ENCODE measurements at places on chromosomes 7 and 10.

- DNase-seq: no peak
Measured at GRCh38 chr10:113454341-113455061, 98.4 kb upstream of the HABP2 start.

DNA sequence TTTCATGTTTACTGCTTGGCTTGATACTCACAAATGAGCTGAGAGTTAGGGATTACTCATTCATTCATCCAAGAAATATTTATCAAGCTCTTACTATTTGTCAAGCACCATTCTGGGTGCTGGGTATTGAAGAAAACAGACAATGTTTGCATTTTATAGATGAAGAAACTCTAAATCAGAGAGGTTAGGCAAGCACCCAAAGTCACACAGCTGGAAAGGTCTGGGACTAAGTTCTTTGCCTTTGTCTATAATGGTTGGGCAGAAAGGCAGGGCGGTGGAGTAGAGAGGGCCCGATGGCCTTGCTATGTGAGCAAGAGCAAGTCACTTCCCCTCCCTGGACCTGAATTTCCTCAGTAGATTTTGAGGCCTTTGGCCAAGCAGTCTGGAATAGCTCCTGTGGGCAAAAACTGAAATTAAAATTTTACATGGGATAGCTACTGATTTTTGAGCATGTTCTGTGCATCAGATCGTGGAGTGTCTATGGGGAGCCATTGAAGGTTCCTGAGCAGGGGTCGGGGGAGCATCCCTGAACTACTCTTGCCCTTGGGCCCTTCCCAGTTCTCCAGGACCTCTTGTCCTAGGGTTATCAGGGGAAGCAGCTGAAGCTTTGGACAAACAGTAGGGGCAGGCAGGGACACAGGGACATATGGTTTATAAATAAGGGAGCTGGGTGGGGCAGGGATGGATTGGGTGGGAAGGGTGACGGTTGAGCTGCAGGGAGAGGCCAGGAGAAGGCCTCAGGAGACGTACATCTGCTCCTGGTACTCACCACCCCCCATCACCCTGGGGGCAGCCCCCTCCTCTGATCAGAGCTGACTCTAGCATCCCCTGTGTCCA, 23.3 kb downstream of the AQP1 start:
- no peak for DNase-seq

DNA sequence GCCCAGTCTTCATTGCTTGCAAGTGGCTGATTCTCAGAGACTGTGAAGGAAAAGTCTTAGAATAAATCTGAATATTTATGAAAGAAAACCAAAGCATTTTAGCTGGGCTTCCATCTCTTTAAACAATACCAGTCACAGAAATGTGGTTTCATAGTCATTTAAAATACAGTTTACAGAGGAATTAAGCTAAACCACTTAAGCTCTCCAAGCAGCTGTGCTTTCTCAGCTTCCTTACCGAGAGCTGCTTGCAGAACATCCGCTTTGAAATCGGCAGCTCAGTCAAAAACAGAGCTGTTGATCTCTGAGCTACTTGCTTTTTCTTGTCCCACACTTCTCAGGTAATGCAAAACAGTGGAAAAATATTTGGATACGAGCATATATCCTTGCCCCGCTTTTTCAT, 134.5 kb downstream of the DYNC1I1 start:
- no peak for DNase-seq

DNA sequence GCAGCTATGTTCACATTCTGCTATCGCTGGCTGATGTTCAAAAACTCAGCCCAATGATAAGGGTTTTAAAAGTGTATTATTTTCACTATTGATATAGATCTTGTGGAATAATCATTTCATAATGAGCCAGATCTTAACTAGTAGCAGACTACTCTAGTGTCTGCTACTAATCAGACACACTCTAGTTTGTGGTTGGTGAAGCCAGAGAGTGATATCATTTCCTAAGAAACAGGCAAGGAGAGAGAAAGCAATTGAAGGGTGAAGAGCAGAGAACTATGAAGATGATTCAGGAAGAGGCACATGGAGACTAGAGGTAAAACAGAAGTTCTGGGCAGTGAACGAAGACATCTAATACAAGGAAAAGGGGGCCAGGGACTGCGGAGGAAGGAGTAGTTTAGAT, 58.2 kb upstream of the BET1 start:
- DNase-seq: no peak

- DNase-seq: no peak
Measured at GRCh38 chr7:135441791-135442190, 68.1 kb downstream of the CNOT4 start.

DNA sequence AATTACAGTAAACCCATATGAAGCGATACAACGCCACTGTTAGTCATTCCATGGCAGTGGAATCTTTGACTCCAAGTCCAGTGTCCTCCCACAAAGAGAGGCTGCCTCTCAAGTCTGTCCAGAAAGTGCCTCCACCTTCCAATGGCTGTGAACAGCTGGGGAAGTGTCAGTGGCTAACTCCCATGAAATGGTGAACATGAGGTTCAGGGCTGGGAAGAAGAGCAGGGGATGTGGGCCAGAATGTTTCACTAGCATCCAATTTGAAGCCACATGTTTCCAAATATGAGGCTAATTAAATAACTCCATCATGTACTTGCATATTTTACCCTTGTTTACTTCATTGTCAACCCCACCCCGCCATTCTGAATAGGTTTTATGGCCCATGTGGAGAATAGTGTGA, 53.1 kb upstream of the CHST15 start:
- no peak for DNase-seq

GRCh38 chr7:116862951-116863670, 724 bp downstream of the CAPZA2 start:
- peak; percentile 52 for DNase-seq

- no peak for DNase-seq
Measured at GRCh38 chr10:86632009-86632800, 22.1 kb upstream of the OPN4 start.

- DNase-seq: peak; percentile 64
Measured at GRCh38 chr7:105454921-105455320, 66.2 kb upstream of the SRPK2 start.

- DNase-seq: no peak
Measured at GRCh38 chr7:3494947-3495346, 193.9 kb downstream of the SDK1 start.

GRCh38 chr7:28774261-28774988, 183.7 kb downstream of the TRIL start:
- no peak for DNase-seq

GRCh38 chr7:47273088-47273487, 308.8 kb downstream of the TNS3 start:
- DNase-seq: no peak

GRCh38 chr10:80454513-80455460, 677 bp downstream of the TSPAN14 start:
- no peak for DNase-seq

GRCh38 chr7:155280446-155281397, 17.0 kb upstream of the INSIG1 start:
- no peak for DNase-seq

- peak; percentile 76 for DNase-seq
Measured at GRCh38 chr7:130421684-130422083, 19.1 kb downstream of the CEP41 start.

GRCh38 chr7:102823390-102824119, 74.8 kb downstream of the FAM185A start:
- DNase-seq: no peak

GRCh38 chr7:20083781-20084180, 133.4 kb downstream of the MACC1 start:
- no peak for DNase-seq

GRCh38 chr10:23918090-23918723, 290.7 kb upstream of the KIAA1217 start:
- no peak for DNase-seq

DNA sequence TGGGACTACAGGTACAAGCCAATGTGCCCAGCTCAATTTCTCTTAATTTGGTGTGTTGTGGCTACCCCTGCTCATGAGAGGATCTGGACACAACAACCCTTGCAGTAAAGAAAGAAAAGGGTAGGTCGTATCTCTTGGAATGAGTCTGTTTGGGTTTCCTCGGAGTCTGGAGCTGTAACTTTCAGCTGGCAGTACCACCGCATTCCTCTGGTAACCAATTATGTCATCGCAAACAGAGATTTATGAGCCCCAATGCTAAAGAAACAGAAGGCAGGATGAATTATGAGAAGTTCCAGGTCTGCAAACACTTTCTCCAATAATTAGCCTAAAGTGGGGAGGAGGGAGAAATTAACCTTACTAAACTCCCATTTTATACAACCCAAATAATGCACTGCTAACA, 186.6 kb upstream of the NRP1 start:
- DNase-seq: no peak

DNA sequence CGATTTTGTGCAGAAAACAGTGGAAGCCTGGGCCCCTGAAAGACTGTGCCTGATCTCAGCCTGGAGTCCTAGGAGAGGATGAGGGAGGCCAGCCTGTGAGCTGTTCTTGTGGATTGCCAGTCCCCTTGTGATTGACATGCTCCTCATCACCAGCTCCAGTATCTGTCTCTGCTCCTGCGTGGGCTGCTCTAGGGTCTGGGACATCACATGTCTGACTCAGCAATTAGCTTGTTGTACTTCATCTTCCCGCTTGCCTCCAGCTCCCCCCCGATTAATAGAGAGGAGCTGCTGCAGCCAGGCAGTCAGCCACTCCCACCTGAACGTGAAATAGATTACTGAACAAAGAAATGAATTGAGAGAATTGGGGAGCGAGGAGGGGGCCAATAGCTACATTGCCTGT, 99.6 kb upstream of the TBX20 start:
- DNase-seq: no peak

GRCh38 chr7:124275411-124275810, 242.5 kb upstream of the TMEM229A start:
- DNase-seq: no peak

DNA sequence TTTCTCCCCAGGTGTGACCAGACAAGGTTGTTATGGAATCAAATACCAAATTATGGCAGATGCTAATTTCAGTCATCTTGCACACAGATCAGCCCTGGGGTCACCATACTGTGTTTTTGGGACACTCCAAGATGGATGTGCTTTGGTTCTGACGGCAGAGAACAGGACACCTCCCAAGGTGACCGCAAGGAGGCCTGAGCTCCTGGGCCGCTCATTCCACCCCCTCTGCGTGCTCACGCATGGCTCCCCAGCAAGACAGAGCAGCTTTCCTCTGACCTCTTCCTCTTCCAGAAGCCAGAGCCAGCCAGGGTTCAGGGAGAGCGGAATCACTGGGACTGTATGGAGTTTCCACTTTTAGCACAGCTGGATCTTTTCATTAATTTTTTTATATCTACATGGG, 402.8 kb downstream of the DNAJB6 start:
- no peak for DNase-seq

DNA sequence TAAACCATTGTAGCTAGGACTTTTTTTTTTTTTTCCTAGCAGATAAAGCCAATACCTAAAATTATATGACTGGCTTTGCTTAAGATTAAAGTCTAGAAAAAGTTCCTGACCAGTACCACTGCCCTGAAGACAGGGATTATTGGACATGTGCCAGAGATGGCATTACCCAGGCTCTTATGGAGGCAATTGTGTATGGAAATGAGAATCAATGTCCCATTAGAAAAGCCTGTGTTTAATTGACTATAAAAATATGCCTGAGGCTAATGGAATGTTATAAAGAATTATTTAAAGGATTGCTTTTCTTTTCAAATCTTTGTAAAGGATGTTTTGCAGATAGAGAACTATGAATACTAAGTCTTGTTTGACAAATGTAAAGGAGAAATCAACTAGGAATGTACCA, 196.7 kb downstream of the ANK3 start:
- no peak for DNase-seq

DNA sequence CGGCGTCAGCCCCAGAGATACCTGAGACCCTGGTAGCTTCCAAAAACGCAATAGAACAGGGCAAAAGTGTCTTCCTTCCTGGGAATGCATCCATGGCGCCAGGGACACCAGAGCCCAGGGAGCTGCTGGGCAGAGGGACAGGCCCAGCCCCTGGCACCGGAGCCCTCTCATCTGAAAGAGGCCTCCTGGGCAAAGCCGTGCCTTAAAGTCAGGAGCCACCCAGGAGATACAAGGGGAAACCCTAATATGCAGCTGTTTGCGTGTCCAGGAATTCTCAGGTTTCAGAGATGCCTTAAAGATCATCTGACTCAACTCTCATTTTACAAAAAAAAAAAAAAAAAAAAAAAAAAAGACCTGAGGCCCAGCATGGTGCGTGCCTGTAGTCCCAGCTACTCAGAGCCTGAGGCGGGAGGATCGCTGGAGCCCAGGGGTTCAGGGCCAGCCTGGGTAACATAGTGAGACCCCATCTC, 28.0 kb downstream of the NUDT1 start:
- no peak for DNase-seq

DNA sequence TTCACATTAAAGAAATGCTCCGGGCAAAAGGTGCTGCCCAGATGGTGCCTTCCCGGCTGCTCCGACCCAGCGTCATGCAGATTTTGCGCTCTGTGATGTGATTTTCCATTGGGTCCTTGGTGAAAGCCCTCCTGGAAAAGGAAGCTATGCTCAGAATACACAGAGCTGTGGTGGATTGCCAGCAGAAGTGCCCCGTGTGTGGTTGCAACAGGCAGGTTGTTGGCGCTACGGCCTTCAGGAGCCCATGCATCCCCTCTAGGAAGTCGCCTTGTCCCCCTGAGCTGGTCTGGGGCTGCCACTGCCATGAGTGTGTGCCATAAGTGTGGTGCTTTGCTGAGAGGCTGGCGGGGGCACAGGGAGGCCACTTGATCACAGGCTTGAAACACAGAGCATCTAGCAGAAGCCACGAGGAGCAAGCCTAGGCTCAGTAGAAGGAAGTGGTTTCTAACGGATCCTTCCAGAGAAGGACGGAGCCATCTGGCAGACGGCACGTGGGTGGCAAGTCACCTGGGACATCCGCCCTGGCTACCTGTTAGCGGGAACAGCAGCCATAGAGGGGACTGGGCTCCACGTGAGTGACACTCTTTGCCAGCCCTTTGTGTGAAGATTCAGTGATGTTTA, 210.9 kb downstream of the CUX1 start:
- no peak for DNase-seq

GRCh38 chr10:112442063-112442462, 4.7 kb downstream of the ZDHHC6 start:
- no peak for DNase-seq

GRCh38 chr7:74180866-74181265, 6.7 kb downstream of the EIF4H start:
- DNase-seq: no peak

GRCh38 chr10:61452655-61453641, at the start of gene TMEM26:
TSS of gene TMEM26 (minus strand) at chr10:61453381. CDS start at chr10:61453081, 300 bp downstream.
- no peak for DNase-seq

DNA sequence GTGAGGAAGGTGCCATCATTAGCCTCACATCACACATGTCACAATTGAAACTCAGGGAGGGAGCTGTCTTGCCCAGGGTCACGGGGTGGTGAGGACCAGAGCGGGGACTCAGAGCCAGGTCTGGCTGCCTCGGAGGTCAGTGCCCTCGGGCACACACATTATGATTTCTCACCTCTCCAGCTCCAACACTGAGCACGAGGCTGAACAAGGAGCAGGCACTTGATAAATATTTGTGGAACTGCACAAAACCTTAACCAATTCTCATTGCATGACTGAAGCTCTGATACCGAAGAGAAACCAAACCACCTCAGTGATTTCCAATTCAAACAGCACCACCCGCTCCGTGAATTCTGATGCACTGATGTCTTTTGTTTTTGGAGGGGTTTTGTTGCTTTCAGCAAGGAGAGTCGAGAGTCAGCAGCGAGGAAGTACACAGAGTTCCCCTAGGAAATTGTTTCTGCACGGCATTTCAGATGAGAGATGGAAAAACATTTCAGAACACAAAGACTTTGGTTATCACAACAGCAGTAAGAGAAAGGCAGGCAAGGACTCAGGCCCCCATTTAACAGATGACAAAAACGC, 55.3 kb upstream of the ZMIZ1 start:
- DNase-seq: no peak
